ENCODE measurements at places on chromosomes 7 and 10.
A peak's percentile ranks its signal among the peaks of the same experiment; 100 is the strongest.

GRCh38 chr10:102133373-102134195 lies 744 bp downstream of the PPRC1 start:
- peak; percentile 85 for DNase-seq

- DNase-seq = peak; percentile 35
Measured at GRCh38 chr10:132493756-132494290, 43.8 kb upstream of the INPP5A start.

- DNase-seq = no peak
Measured at GRCh38 chr10:30581779-30582380, 47.7 kb downstream of the LYZL2 start.

DNA sequence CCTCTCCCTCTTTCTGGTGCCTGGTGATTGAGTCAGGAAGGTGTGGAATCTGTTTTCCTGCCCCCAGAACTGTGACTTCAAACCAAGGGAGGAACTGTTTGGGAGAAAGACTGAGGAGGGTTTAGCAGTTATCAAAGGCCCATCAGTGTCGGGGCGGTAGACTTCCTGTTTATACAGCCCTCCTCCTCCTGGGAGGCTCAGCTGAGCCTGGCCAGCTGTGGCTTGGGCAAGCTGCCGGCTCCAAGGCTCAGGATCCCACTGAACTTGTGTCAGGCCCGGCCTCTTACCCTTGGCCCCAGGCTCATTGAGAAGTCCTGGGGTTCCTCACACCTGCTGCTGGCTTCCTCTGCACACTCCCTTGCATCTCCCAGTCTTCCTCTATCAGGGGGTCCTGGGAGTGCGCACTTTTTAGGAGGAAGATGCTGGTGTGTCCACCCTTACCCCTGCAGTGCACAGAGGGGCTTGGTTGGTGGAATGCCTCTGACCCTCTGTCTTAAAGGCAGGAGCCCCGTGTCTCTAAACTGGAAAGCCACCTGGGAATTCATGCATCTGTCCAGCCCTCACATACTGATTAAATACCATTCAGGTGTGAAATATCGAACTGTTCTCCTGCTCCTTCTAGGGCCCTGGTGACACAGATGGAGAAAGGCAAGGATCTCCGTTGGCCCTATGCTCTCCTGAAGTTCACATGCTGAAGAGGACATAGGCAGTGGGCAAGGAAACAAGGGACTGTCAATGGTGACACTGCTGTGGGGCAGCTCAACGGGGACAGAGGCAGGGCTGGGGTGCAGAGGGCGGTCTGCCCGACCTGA lies 32.4 kb downstream of the CXCL12 start:
- DNase-seq = no peak

GRCh38 chr7:138137423-138138171 lies 61.3 kb downstream of the AKR1D1 start:
- DNase-seq = no peak

DNA sequence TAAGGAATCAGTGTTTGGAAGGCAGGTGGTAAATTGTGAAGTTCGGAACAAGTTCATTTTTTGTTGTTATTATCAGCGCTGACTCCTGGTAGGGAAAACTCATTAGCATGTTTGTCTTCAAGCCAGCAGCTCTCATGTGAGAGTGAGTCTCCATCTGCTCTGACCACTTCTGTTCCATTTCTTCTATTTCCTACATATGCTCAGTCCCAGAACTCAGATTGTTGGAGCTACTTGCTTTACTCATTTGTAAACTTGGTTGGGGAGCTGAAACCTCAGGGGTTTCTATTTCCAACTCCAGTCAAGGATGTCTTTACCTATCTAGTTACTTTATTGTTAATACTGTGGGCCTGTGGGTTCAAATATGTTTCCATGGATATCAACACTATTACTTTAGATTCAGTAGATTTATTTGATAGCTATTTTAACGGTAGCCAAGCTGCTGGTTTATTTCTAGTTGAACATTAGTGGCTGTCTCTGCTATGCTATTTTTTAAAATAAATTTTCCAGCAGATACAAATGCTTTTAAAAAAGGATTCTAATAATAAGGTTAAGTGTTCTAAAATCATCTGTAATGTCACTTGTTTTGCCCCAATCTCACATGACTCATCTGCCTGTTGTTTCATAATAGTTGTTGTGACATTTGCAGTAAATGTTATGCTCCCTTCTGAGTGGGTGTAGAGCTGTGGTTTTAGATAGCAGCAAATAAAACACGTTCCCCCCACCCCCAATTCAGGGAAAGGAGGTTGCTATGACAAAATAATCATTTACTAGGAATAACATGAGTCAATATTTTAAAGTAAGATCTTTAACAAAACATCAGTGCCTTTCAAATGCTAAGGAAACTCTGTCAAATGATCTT lies 143.3 kb downstream of the HDAC9 start:
- no peak for DNase-seq

- DNase-seq = peak; percentile 68
Measured at GRCh38 chr10:6918305-6918704, 338.2 kb upstream of the PRKCQ start.

- DNase-seq = no peak
Measured at GRCh38 chr7:81776948-81777630, 7.2 kb upstream of the HGF start.

GRCh38 chr10:84511106-84511505 lies 182.7 kb downstream of the CCSER2 start:
- no peak for DNase-seq

DNA sequence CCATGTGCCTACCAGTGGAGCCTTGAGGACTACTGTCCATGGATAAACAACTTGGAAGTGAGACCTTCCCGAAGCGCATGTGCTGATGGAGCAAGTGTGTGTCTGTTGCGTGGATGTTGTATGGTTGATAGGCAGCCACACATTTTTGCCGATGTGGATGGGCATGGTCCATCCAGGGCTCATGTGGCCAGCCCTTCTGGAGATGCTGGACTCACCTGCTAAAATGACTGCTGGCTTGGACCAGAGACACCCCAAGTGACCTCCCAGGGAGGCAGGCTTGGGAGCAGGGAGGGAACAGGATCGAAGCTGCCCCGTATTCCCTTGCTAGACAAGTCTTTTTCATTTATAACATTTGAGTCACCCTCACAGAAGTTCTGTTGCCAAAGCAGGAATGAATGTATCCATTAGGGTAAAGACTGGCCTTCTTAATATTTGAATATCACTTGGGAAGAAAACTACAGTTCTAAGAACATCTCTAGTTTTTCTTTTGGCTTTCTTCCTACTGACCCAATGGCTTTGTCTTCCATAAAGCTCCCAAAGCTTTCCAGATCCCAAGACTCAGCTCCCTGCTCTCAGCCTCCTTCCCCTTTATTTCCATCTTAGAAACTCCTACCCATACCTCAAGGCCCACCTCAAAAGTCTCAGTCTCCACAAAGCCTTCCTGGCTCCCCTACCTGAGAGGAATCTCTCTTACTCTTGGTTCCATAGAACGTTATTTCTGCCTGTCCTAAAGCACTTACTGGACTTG lies 3.0 kb downstream of the PTPRE start:
- no peak for DNase-seq

DNA sequence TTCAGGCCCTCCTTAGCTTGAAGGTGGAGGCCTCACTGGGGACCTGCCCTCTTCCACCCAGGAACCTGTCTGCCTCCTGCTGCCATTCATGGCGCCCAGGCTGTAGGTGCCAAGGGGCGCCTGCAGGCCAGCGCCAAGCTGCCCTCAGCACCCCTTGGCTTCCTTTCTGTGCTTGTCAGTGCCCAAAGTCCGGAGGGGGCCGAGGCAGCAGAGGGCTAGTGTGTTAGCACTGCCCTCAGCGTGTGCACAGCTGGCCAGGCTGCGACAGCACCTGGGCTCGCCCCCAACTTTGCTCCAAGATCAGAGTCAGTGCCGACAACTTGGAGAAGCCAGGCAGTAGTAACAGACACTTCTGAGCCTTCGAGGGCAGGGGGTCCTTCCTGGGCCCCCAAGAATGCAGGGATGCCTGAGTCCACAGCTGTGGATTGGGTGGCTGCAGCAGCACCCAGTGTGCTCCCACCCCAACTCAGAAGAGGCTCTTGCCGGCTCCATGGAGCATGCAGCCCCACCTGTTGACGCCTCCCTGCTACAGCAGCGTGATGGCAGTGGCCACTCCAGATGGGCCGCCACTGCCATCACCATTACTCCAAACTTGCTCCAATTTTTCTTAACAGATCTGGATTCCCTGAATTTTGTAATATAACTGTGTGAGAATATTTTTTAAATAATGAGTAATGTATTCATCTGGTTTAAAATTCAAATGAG lies 41.7 kb downstream of the CACUL1 start:
- no peak for DNase-seq

GRCh38 chr7:22625251-22625650 lies 101.7 kb upstream of the IL6 start:
- no peak for DNase-seq

GRCh38 chr10:3805791-3806461 lies 20.9 kb upstream of the KLF6 start:
- DNase-seq = peak; percentile 99

- DNase-seq = no peak
Measured at GRCh38 chr10:112678987-112679386, 232.0 kb downstream of the VTI1A start.

DNA sequence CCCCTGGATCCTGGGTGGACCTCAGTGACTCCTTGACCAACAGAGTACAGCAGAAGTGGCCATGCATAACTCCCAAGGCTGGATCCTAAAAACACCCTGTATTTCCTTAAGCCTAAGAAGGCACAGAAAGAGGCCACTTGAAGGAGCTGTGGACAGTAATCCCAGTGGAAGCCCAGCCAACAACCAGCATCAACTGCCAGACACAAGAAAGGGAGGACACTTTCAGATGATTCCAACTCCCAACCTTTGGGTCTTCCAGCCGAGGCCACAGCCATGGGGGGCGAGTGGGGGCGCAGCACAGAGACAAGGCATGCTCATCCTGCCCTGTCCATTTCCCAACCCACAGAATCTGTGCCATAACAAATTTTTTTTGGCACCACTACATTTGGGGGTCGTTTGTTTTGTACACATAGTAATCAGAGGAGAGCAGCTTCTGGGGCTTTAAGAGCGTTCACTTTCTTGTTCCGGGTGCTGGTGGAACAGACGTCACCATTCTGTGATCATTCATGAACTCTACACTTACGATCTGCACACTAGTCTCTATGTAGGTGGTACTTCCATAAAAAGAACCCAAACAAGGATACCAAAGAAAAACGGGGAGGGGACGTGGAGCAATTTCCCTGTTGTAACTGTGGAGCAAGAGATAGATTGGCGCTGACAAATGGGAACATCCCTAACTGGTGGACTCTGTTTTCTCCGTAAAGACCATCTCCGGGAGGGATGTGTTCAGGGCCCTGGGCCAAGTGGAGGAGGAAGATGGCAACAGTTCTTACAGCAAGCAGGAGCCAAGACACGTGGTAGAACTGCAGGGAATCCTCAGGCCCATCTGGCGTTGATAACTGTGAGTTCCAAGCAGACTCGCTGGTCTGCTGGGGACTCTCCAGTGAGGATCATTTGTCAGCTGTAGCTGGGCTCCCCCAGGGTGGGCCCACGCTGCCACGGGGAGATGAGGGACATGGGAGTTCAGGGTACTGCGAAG lies 6.0 kb upstream of the SLC29A3 start:
- DNase-seq = no peak

- DNase-seq = no peak
Measured at GRCh38 chr7:24595671-24596418, 22.6 kb downstream of the PALS2 start.

- DNase-seq = no peak
Measured at GRCh38 chr7:39703144-39703543, 79.8 kb downstream of the RALA start.

DNA sequence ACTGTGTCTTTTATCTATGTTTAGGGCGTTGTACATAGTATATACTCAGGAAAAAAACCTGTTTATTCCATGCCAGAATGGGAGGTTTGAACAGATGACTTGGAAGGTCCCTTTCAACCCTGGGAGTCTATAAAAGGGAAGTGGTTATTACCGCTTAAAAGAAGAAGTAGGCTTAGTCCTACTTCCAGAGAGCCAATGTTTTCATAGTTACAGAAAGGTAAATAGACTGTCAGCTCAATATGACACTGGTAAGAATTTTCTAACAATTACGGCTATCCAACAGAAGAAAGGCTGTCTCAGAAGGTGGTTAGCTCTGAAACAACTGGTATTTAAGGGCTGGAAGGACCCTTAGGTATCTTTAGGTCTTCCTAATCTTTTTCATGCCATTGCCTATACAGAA lies 1.1 kb upstream of the TFAM start:
- DNase-seq = no peak

- DNase-seq = no peak
Measured at GRCh38 chr7:151590071-151590849, 70.6 kb upstream of the RHEB start.

DNA sequence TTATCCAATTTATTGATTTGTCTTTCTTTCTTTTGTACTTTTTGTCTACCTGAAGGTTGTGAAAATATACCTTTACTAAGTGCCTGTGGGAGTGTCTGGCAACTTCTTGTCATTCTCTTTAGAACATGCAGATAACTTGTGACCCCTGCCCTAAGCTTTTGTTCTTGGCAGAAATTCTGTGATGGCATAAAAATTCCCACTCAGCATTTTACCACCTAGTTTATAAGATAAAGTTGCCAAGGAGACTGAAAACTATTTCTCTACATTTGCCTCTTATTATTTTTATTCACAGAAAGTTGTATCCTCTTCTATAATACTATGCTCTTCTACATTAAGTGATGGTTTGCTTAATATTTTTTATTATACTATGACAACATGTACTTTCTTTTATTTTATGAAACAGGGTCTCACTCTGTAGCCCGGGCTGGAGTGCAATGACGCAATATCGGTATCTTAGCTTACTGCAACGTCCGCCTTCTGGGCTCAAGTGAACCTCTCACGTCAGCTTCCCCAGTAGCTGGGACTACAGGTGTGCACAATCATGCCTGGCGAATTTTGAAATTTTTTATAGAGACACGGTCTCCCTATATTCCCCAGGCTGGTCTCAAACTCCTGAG lies 683.5 kb downstream of the ANKRD7 start:
- no peak for DNase-seq

DNA sequence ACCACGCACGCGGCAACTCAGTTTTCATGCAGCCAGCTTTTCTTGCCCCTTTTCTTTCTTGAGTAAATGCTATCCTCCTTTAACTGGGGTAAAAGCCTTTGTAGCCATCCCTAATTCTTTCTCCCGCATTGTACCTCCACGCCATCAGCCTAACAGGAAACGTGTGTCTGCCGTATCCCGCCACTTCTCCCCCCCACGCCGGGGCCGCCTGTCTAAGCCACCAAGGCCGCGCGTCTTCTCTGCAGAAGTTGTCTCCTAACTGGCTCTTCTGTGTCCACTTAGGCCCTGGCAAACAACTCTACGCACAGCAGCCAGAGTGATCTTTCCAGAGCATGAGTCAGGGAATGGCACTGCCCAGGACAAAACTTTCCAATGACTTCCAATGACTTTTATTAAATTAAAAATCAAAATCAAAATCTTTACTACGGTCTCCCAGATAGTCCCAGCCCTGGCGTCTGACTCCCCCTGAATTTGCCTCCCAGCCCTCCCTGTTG lies 74.6 kb downstream of the XRCC2 start:
- DNase-seq = no peak

DNA sequence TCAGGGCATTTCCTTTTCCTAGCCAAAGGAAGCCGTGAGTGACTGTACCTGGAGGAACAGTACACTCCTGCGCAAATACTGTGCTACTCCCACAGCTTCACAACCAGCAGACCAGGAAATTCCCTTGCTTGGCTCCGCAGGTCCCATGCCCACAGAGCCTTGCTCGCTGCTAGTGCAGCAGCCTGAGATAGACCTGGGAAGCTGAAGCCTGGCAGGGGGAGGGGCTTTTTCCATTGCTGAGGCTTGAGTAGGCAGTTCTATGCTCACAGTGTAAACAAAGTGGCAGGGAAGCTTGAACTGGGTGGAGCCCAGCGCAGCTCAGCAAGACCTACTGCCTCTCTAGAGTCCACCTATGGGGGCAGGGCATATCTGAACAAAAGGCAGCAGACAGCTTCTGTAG lies 291.2 kb downstream of the HGF start:
- DNase-seq = no peak

Measured in islet precursor cell (in vitro differentiated cells).